ENCODE measurements at places on chromosomes 4 and X.

- no peak for DNase-seq
Observed at GRCh38 chrX:134804779-134805178, 146.5 kb upstream of the PLAC1 start.

DNA sequence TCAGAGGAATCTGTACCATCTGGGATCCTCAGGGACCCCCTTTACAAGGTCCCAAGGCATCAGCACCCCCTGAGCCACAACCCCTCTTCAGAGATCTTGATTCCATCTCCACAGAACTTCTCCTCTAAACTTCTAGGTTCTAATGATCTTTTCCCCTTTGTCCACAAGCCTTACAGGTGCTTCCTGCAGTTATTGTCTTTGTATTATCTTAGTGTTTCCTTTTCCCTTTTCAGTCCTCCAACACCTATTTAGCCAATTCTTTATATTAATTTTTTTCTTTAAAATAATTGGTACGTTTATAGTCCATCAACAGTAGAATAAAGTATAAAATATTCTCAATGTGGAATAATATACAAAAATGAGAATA, 35.2 kb upstream of the FAM241A start:
- DNase-seq = no peak

DNA sequence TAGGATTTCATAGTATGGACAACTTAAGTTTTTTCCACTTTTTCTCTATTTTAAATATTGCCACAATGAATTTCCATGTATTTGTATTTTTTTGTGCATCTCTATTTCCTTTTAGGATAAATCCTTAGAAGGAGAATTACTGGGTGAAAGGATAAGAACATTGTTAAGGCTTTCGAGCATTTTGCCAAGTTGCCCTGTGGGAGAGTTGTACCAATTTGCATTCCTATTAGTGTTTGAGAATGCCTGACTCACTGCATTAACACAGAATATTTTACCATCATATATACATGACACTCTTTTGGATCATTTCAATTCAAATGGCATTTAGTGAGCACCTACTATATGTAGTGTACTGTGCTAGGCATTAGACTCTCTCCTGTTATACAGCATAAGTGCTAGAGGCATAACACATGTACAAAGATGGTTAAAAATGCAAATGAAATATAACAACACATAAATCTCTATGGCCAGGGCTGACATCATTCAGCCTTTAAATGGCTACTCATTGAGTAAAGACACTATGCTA, 57.0 kb downstream of the PLAC1 start:
- no peak for DNase-seq

- no peak for DNase-seq
Observed at GRCh38 chr4:71405791-71406190, 67.0 kb downstream of the SLC4A4 start.

DNA sequence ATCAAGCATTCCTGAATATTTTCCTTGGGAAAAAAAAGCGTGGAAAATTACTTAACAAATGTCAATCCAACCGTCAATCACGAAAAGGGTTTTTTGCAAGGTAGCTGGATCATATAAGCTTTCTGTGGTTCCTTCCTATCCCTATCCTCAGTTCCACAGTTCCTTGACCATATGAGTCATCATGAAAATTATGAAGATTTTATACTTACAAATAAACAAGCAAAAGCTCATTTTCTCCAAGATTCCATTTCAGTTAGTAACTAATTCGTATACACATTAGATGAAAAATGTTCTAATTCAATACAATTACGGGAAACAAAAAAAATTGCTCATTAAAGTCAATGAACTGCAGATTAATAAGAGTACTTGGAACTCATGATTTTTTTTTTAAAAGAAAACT, 228.8 kb downstream of the NSUN7 start:
- no peak for DNase-seq

DNA sequence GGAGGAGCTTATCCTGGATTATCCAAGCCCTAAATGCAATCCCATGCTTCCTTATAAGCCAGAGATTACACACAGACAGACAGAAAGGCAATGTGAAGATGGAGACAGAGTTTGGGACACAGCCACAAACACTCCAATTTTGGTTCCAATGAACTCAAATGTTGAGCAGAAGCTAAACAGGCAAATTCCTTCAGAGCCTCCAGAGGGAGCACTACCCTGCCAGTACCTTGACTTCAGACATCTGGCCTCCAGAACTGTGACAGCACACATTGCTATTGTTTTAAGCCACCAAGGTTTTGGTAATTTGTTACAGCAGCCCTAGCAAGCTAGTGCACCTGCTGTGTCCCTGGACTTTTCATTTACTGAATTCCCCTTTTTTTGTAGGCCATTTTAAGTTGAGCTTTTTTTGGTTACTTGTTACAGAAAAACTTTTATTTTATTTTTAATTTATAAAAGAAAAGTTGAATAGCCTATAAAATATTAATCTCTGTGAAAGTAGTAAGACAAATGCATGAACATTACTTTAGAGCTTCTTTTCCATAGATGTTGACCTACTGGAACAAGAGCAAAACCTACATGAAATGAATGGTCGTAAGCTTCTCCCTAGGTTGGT, 33.4 kb upstream of the SRD5A3 start:
- DNase-seq = peak; percentile 57

DNA sequence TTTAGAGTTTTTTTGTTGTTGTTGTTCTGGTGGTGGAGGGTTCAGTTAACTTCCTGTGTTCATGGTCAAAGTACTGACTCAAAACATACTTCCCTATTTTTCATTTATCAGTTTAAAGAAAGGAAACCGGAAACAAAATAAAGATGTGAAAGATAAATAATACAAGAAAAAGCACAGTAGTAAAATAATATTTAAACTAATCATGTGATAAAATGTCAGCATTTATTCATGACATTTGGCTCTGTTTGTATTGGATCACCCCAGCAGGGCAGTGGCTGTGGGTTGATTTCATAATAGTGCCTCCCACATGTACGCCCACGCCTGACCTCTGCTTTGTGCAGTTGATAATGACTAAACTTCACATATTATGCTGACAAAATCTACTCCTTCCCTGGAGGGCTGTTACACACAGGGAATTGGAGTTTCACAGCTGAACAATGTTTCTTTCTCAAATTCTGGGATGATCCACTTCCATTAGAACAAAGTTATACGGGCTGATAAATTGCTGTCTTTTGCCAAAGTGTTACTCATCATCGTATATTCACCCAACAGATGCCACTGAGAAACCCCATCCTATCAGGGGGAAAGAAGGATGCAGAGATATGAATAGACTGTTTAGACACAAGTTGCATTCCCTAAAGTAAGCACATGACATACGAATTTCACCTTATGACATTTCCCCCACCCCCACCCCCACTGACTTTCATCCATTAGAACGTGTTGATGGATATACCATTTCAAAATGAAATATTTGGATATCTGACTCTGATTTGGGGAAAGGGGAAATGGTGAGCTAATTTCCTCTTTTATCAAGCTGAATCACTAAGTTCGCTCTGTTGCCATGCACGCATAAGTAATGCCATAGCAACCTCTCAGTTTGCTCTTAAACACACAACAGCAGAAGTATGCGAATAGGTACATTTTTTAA, 48.3 kb downstream of the AMELX start:
- peak; percentile 58 for DNase-seq

- no peak for DNase-seq
Observed at GRCh38 chr4:6944301-6945051, 34.9 kb downstream of the TBC1D14 start.

GRCh38 chr4:151760002-151760401, 805 bp downstream of the GATB start:
- DNase-seq = no peak

DNA sequence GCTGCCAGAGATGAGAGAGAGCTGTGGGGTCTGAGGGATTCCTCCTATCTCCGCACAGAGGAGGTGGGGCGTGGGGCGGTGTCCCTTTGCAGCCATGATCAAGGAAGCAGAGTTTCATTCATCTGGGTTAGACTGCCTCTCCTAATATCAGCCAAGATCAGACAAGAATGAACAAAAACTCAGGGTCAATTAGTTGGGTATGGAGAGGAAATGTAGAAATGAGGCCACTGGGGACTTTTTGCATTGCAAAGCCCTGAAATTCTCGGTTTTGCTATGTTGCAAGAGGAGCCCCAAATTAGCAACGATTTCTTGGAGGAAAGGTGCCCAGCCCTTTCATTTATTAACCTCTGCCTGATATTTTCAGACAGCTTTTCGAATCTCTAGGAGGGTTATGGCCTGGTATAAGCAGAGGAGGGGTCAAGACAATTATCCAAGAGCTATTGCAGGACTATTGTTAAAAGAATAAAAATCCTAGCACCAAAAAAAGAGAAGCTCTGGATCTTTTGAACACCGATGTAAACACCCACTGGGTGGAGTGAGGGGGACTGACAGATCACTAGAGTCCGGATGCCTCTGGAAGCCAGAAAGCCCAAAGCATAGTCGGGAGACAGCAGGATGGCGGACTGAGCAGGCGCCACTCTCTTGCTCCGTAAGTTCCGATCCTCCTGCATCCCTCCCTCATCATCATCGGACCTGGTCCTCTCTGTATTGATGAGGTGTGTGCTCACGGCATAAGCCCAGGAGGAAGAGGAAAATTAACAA, 34.4 kb upstream of the ACSL1 start:
- DNase-seq = no peak

DNA sequence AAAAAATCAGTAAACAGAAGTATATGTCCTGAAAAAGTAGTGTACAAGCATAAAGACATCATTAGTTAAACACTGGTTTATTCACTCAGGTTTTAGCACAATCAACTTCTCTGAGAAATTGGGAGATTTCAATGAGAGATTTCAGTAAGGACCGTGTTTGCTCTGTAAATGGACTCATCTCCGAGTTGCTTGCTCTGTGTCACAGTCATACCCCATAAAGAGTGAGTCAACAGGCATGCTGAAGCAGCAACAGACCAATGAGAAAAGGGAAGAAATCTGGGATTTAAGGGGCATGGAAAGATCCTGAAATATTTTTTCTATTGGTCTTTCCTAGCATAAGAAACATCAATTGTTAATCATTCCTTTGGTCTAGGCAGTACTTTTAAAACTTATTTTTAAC, 4.7 kb downstream of the GLUD2 start:
- no peak for DNase-seq

- DNase-seq = no peak
Observed at GRCh38 chr4:67934628-67935027, 28.7 kb downstream of the TMPRSS11A start.

DNA sequence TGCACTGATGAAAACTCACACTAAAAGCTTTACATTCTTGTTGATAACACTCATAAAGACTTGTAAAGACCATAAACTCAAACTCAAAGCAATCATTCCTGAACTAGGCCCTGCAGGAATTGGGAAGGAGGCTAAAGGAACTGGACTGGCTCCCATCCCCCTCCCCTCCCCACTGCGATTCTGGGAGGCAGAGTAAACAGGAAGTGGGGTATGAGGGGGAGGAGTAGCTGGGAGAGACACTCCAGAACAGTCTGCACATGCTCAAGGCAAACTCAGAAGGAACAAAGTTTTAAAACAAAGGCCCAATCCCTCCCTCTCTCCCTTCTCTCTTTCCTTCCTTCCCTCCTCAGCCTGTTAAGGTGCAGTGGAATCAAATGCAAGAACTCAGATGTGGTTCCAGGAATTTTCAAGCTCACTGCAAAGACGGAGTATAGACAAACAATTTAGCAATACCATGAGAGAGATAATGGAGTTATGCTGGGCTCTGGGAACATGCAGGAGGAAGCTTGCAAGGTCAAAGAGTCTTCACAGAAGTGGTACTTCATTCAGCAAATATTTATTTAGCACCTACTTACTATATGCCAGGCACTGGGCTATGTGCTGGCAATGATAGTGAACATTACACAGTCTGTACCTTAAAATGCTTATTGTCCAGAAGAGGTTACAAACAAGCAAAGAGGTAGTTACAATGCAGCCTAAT, 15.9 kb downstream of the MID1IP1 start:
- DNase-seq = peak; percentile 51

- no peak for DNase-seq
Observed at GRCh38 chr4:2482693-2483092, 13.8 kb downstream of the RNF4 start.

GRCh38 chrX:38636949-38637819, 75.8 kb downstream of the TSPAN7 start:
- DNase-seq = peak; percentile 55

DNA sequence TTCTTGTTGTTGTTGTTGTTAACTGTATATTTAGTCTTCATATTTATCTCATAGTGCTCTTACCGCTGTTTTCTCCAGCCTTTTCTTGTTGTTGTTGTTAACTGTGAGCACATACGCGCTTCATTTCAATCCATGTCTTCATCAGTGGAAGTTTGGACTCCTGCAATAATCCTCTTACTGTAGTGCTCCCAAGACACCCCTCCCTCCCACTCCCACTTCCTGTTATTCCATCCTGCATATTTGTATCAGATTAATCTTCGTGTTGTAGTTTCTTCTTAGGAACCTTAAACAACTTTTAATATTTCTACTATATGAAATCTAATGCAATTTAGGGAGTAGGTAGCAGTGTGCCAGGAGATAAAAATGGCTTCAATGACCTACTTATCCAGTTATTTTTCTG, 674.8 kb downstream of the RAPGEF2 start:
- no peak for DNase-seq

GRCh38 chrX:38102240-38102639, 95.9 kb downstream of the SYTL5 start:
- no peak for DNase-seq

DNA sequence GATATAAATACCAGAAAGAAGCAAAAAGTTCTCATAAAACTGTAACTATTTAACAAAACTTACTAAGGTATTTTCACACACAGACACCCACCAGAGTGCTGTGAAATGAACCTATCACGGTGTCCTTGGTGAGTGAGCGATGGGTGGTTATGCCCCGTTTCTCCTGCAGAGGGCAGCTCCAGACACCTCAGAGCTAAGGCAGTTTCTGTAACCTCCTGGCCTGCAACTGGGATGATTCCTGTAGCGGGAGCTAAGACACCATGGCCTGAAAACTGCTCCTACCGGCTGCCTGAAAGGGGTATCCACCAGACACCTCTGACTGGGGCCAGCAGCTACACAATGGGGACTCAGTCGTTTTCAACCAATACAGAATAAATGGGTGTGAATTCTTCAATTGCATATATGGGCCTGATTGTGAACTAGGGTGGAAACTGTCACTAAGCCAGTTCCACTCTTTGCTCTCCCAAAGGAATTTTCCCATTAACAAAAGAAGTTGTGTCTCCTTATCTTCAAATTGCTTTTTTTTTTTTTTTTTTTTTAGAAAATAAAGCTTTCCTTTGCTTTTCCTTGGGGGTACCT, 2375.8 kb upstream of the TENM3 start:
- DNase-seq = peak; percentile 55

DNA sequence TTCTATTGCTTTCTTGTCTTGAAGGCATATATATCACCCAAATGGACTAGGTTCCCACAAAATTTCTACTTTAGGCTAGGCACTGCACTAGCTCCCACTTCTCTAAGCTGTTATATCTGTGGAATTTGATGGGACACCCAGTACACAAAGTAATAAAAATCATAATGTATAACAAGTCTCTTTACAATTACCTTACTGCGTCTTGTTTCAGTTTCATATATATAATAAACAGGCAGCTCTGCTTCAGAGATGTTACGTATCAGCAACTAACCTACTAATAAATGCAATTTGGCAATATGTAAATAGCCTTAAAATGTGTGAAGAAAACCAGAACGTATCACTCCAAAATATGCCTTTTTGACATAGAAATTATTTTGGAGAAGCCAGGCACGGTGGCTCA, 42.0 kb upstream of the UGDH start:
- no peak for DNase-seq

- no peak for DNase-seq
Observed at GRCh38 chr4:22969287-22969896, 276.7 kb downstream of the GBA3 start.

GRCh38 chr4:185196437-185196836, 7.4 kb downstream of the CFAP97 start:
- DNase-seq = no peak
